ENCODE measurements at places on chromosomes 1 and 21.

DNA sequence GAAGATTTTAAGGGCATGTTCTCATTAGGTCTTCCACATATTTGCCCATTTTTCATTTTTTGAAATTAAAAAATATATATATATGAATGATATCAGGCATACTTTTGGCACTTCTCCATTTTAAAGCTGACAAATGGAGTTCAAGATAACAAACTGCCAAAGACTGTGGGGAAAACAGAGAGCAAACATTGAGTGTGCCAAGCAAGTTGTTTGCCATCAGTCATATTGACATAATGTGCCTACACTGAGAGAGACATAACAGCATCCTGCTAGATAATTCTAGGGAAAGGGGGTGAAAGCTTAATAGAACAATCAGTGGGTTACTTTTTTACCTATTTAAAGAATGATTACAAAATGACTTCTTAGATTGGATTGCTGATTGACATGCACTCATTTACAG is 529.4 kb upstream of the CXADR start:
- no peak for DNase-seq

DNA sequence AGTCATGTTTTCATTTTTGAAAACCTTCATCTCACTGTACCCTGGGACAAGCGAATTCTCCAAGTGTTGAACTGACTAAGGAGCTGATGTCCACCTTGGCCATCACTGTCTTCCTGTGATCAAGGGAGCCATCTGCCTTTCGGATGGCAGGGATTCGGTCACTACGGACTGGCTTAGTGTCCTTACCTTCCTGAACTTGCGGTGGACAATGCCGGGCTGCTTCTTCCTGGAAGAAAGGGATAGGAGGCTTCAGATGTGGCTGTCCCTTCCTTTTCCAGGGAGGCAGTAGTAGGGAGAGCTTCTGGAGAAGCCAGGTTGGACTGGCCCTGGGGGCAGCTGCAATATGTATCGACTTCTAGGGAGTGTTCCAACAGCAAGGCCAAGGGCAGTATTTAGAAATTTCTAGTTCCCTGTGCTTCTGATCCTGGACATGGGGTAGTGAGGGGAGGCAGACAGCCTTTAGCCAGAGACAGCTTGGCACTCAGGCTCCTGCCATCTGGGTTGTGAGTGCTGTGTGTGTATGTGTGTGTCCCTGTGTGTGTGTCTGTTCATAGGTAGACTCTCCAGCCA is 114.6 kb downstream of the IER5 start:
- DNase-seq = no peak

DNA sequence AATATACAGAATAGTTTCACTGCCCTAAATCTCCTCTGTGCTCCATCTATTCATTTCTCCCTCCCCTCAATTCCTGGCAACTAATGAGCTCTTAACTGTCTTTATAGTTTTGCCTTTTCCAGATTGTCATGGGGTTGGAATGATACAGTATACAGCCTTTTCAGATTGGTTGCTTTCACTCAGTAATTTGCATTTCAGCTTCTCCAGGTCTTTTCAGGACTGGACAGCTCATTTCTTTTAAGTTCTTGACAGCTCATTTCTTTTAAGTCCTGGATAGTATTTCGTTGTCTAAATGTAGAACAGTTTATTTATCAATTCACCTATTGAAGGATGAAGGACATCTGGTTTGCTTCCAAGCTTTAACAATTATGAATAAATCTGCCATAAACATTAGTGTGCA is 22.6 kb downstream of the KRTAP21-3 start:
- no peak for DNase-seq

GRCh38 chr1:226602186-226603021 is 53.8 kb downstream of the STUM start:
- DNase-seq = no peak

DNA sequence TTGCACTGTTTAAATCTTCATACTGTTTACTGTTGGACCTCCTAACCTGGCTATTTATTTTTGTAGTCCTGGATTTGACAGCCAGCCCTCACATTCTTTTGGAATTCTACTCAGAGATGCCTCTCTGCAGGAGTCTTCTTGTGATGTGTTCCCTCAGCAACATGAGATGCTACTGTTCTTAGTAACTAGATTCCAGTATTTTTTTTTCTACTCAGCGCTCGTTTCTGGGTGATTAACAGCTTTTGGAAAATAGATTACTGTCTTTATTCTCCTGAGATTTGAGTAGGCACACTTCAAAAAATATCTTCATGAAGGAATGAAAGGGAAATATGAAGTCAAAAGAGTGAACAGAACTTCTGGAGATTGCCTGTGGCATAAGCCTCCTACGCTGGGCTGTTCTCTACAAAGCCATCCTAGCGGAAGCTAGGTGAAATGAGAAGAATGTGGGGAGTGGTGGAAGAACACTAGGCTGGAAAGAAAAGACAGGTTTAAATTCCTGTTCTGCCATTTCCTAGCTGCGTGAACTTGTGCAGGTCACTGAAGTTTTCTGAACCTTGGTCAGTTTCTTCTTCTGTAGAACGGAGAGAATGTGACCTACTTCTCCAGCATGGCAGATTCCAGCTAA is 75.9 kb downstream of the LRRC8C start:
- no peak for DNase-seq

Data from NCI-H524 treated with DMSO at 0.1 percent for 48 hours (cell line).